ENCODE measurements at places on chromosomes 1 and 21.

- no peak for DNase-seq
Observed at GRCh38 chr1:158496374-158496773, 24.4 kb downstream of the OR10R2 start.

GRCh38 chr21:43731476-43731875 is 12.5 kb downstream of the PDXK start:
- no peak for DNase-seq

DNA sequence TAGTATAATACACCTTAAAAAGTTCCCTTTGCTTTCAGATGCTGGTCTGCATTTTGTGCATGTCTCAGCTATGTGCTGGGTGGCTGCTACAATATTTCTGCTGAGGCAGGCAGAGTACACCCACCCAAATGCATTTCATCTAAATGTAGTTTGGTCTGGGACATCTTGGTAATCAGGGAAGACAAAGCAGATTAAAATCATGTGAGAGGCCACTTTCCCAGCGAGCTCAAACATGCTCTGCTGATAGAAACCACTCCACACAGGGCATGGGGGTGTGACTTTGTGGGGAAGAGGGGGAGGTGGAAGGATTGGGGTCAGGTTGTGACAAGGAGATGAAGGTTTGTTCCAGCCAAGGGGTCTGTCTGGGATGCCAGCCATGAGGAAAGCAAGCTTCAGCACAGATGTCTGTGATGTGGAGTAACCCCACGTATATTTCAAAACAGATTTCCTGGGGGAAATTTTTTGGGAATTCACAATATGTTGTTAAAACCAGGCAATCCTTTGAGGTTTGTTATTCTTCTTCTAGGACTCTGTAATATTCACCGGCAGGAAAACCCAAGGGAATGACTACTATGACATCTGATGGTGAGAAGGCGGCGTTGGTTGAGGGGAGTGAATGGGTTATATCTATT is 255.1 kb upstream of the FGGY start:
- no peak for DNase-seq

DNA sequence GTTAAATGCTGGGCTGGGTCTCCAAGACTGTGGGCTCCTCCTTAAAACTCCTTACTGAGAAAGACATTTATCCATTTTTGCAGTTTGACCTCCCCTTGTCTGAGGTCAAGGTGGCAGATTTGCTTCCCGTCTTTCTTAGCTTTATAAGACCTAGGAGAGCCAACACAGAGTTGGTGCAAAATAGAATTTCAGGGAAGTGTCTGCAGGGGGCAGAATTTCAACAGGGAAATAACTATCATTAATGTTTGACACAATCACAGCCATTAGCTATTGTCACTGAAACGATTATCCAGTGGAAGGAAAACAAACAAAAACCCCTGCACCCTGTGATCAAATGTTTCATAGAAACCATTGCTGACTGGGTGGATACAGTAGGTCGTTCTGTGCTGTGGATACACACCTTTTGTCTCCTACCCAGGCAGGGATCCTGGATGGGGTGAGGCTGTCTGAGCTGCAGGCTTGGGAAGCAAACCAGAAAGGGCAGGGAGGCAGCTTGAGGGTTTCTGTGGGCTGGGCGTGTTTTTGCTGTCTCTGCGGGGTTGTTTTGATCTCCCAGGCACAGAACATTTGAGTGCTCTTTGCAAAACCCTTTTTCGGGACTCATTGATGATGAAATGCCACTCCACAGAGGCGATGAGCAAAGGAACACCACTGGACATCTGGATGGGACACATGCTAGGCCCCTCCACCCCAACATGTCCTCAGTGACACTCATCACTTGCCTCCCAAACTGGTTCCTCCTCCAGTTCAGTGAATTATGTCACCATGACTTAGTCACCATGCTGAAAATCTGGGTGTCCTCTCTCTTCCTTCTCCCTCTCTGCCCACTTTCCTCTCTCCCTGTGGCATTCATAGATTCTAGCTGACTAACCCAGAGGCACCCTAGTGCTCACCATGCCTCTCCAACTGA is 94.2 kb upstream of the SERBP1 start:
- DNase-seq: peak; percentile 92

- peak; percentile 38 for DNase-seq
Observed at GRCh38 chr1:84892705-84893618, at the start of gene LPAR3. TSS of gene LPAR3 (minus strand) at chr1:84893206. CDS start at chr1:84866120, 27,086 bp downstream.

GRCh38 chr1:246768403-246769020 is 44.3 kb downstream of the SCCPDH start:
- DNase-seq: no peak

DNA sequence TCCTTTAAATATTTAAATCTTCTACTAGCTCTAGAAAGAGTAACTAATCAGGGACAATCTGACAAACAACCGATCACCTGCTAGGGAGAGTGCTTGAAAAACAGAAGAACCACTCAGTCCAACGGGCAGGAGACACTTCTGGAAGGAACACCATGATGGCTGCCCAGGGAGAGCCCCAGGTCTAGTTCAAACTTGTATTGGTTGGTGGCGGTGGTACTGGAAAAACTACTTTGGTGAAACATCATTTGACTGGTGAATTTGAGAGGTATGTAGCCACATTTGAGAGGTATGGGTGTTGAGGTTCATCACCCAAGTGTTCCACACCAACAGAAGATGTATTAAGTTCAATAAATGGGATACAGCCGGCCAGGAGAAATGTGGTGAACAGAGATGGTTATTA is 4.8 kb upstream of the WDR47 start:
- no peak for DNase-seq

- DNase-seq: no peak
Observed at GRCh38 chr1:228176024-228176395, 10.4 kb downstream of the IBA57 start.

- DNase-seq: no peak
Observed at GRCh38 chr21:18138507-18138906, 106.1 kb upstream of the CHODL start.

- no peak for DNase-seq
Observed at GRCh38 chr1:241870336-241870735, 22.3 kb downstream of the EXO1 start.

- DNase-seq: no peak
Observed at GRCh38 chr1:22048351-22049192, 3.9 kb upstream of the CDC42 start.

DNA sequence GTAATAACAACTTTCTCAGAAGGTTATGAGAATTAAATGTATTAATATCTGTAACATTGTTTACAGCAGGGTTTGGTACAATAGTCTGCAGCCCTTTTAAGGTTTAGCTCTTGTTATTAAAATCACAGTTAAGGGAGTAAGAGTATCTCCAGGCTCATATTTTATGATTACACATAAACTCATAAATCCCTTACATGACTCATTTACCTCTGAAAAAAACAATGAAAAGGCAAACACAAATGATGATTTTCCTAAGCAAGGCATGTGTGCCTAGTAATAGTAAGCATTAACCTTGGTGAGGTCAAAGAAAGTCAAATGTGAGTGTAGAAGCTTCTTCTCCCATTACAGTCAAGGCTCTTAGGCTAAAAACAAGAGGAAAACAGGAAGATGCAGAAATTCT is 84.5 kb upstream of the ADGRL4 start:
- no peak for DNase-seq

- DNase-seq: peak; percentile 87
Observed at GRCh38 chr1:46643368-46643775, 24.8 kb downstream of the ATPAF1 start.

- no peak for DNase-seq
Observed at GRCh38 chr1:205073511-205073910, 10.7 kb downstream of the TMEM81 start.

DNA sequence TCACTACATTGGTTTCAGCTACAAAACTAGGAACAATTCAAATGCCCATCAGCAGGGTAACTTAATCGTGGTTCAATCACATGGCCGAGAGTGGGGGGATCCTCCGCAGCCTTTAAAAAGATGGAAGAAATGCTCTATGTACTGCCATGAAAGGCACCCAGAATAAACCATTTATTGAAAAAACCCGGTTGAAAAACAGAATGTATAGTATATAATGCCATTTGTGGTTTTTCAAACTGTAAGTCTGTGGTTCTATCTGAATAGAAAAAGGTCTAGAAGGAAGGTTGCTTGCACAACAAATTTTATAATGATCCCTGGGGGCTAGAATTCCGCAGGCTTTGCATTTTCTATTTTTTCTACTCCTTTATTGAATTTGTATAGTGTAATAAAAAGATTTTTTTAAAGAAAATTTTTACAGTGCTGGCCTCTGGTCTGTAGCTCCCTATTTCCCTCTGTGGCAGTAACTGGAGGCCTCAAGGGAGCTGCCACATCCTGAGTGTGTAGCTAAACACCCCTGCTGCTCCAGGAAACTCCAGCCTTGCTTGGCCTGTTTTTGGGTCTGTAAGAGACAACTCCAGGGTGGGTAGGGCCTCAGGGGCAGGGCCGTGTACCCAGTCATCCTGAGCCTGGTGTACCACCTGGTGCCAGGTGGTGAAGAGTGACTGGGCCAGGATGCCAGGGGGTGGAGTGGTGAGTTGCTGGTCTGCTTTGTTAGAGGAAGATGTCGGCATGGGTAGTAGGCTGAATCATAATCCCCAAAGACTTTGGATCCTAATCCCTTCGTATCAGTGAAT is 51.5 kb upstream of the EPS8L3 start:
- DNase-seq: no peak

- peak; percentile 36 for DNase-seq
Observed at GRCh38 chr21:43611598-43612369, 47.5 kb downstream of the HSF2BP start.

GRCh38 chr1:145957443-145958319 is at the start of gene LIX1L:
TSS of gene LIX1L (minus strand) at chr1:145958017. CDS start at chr1:145957927, 90 bp downstream.
- DNase-seq: peak; percentile 96

DNA sequence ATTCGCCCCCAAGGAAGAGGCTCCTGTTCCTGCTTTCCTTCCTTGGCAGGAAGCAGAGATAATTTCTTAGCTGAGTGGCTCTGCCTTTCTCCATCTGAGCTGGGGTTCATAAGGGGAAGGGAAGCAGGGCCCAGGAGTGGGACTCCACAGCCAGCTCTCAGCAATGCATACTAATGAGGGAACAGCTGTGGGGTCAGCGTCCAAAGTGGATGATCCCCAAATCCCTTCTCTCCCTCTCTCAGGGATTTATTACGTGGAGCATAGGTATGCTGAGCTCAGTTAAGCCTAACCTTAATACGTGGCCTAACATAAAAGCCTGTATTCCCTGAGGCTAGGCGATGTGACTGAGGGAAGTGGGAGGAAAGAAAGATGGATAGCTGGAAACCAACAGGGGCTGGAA is 87.3 kb upstream of the CTTNBP2NL start:
- DNase-seq: no peak

GRCh38 chr1:20160034-20160433 is 20.9 kb downstream of the PLA2G2F start:
- no peak for DNase-seq

DNA sequence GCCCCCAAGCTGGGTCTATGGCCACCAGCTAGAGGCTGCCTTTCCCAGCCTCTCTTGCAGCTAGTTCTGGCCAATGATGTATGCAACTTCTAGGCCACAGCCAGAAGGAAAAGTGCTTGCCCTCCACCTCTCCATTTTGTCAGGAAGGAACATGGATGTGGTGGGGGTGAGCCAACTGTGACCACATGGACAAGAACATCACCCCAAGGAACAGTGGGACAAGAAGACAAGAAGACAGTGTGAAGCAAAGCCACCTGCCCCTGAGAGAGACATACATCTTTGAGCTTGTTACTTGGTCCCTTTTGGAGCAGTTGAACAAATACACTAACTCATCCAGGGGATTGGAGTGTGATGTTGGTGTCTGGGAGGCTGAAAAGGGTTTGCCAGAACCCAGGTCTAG is 105.8 kb upstream of the EDN2 start:
- no peak for DNase-seq

GRCh38 chr1:180299479-180300221 is 69.6 kb downstream of the LHX4 start:
- DNase-seq: no peak

DNA sequence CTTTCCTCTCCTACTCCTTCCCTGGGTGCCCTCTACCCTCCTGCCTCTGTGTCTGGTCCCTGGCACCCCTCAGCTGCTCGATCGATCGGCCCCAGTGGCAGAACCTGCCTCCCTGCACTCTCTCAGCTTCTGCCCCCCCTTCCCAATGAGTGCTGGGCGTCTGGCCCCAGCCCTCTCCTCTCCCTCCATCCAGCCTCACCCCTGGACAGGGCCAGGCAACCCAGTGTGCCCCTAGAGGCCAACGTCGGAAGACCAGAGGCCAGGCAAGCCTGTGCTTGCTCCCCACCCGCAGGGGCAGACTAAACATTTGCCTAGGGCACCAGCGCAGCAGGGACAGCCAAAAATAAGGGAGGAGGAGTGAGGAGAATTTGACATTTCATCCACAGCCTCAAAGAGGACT is 43.5 kb downstream of the LGR6 start:
- DNase-seq: peak; percentile 39

GRCh38 chr1:155017946-155018316 is 15.3 kb downstream of the ZBTB7B start:
- DNase-seq: no peak

DNA sequence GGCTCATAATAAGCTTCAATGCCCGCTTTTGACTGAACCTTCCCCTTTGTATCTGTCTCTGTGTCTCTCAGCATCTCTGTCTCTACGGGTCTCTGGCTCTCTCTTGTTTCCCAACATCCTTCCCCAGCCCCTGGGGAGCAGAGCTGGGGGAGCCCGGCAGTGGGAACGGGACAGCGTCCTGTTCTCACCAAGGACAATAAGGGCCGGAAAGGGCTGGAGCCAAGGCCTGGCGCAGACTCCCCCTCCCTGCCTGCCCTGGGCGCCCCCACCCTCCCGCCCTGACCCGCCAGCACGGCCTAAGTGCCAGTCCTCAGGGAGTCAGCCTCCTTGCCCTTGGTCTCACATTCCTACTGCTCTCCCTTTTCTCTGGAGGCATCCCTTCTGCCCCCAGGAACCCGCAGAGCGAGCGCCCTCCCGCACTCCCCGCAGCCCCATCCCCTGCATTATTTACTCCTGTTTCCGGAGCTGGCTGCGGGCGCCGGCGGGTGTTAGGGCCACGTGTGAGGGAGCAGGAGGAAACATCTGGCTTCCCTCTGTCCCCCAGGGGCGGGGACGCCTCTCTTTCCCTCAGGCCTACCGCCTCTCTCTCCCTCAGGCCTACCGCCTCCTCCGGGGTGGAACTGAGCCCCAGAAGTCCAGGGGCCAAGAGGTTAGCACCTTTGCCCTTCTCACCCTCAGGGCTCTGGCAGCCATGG is 6.5 kb downstream of the KRTCAP2 start:
- DNase-seq: peak; percentile 79

DNA sequence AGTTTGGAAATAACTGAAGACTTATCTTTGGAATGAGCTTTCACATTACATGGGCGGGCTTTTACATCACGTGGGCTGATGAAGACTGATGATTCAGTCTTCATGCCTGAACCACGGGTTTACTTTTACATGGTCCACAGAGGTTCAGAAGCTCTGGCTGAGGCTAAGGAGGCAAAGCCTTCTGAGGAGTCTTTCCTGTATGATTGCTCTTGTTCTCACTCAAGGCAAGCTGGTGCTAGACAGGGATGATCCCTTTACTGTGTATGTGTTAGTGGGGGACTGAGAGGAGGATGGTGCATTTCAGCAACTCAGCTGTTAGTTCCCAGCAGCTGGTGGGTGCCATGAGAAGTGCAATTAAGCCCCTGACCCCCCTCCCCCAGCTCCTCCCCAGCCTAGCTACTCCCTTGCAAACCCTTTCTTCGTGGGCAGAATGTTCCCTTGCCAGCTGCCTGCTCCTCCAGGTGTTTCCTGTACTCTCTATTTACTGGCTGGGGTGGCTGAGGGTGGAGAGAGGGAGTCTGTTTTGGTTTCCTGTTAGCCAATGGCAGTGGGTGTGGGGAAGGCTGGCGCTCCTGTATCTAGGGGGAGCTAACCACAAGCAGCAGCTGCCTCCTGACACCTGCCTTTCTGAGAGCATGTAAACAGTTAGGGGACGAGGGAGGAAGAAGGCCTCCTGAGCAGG is 15.4 kb downstream of the BTG2 start:
- peak; percentile 96 for DNase-seq

All from COR-L47 (cell line).